Muscle of leg (tissue), 16 donors: ENCODE measurements at places on chromosomes 6 and 20. TPM values are rescaled to one million over a fixed set of nuclear protein-coding genes. Genes with fewer than 3 reads are reported as not detected.
A peak's percentile ranks its signal among the peaks of the same experiment; 100 is the strongest.

Gene RAE1
- total RNA-seq, result 19.9 TPM

Gene CRISP1
- not detected for total RNA-seq

Gene LGSN
- total RNA-seq, result not detected

Gene HSPA12B
- total RNA-seq, result 18.3 TPM

Gene TTI1
- total RNA-seq, result 14.1 TPM

- no peaks in the 10 kb centered on the region for H3K36me3 ChIP-seq
- H3K4me1 ChIP-seq, result no peaks in the 10 kb centered on the region
- H3K27me3 ChIP-seq, result peaks cover 3% of the 10 kb centered on the region
- H3K4me3 ChIP-seq, result no peak overlapping the region
- DNase-seq, result peak; percentile 87
Measured at GRCh38 chr6:159152782-159153181, 16.4 kb upstream of the FNDC1 start.

DNA sequence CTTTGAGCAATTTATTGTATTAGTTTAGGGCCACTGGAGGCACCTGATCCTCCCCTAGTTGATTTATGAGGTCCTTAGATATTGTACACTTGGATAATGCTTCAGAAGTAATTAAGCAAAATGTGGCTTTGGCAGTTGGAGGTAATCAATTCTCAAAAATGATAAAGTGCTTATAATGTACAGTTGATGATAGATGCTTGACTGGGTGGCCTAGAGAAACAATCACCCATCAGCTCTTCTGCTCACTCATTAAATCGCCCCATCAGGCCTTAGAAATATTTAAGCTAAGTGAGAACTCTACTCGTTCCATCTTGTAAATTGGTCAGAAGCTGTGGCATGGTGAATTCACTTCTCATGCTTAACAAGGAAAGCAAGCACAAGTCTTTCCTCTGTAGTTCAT lies 349.9 kb downstream of the SAMD5 start:
- no peaks in the 10 kb centered on the region for H3K27me3 ChIP-seq
- no peak overlapping the region for H3K27ac ChIP-seq
- no peak overlapping the region for H3K4me3 ChIP-seq
- peaks cover 5% of the 10 kb centered on the region for H3K4me1 ChIP-seq
- no peaks in the 10 kb centered on the region for H3K36me3 ChIP-seq
- no peak for DNase-seq

GRCh38 chr6:106070636-106071035 lies 15.5 kb upstream of the PRDM1 start:
- H3K27me3 ChIP-seq, result no peaks in the 10 kb centered on the region
- no peak overlapping the region for H3K27ac ChIP-seq
- H3K4me3 ChIP-seq, result no peak overlapping the region
- no peak for DNase-seq
- H3K36me3 ChIP-seq, result no peaks in the 10 kb centered on the region

GRCh38 chr20:35454881-35455609 lies at the start of gene CEP250:
CEP250 (plus strand) TSS chr20:35455598; CDS start chr20:35462368, 6,770 bp downstream.
- H3K36me3 ChIP-seq, result peaks cover 3% of the 10 kb centered on the region
- H3K27ac ChIP-seq, result peak within 1 kb of the TSS; percentile 99
- peaks cover 3% of the 10 kb centered on the region for H3K4me1 ChIP-seq
- peak; percentile 98 for DNase-seq
- H3K4me3 ChIP-seq, result peak within 1 kb of the TSS; percentile 94

GRCh38 chr6:33082702-33083101 lies 6.9 kb downstream of the HLA-DPB1 start:
- no peak overlapping the region for H3K27ac ChIP-seq
- H3K36me3 ChIP-seq, result peaks cover 2% of the 10 kb centered on the region
- peaks cover 29% of the 10 kb centered on the region for H3K27me3 ChIP-seq
- DNase-seq, result peak; percentile 28

- H3K27me3 ChIP-seq, result peaks cover 2% of the 10 kb centered on the region
- no peak overlapping the region for H3K4me3 ChIP-seq
- H3K27ac ChIP-seq, result no peak overlapping the region
- H3K4me1 ChIP-seq, result peaks cover 8% of the 10 kb centered on the region
Measured at GRCh38 chr20:47093320-47093966, 198.8 kb downstream of the EYA2 start.

DNA sequence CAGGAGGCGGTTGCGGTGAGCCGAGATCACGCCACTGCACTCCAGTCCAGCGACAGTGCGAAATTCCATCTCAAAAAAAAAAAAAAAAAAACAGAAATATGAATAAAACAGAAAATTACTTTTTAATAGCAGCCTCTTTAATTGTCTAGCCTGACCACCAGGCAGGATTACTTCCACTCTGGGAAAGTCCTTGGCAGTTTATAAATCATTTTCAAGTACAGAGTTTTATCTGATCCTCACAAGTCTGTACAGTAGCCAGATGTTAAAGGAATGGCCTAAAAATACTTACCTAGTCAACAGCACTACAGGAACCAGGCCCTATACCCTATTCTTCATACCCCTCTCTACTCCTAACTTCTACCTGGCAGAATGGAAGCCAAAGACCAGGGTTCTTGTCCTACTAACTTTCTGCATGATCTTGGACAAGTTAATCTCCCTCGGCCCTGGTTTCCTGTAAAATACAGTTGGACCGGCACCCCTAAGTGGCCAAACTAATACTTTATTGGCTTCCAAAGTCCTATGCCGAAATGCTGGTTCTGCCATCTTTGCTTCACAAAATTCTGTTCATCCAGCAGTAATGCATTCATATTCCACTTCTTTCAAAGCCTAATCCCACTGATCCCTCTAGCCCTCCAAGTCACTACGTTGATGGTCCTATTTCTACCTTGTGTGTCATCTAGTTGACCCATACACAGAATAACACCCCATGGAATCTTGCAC lies 1.9 kb downstream of the EIF2S2 start:
- DNase-seq, result no peak
- no peaks in the 10 kb centered on the region for H3K27me3 ChIP-seq
- H3K4me3 ChIP-seq, result no peak overlapping the region
- peaks cover 9% of the 10 kb centered on the region for H3K36me3 ChIP-seq
- H3K27ac ChIP-seq, result peak overlapping the region; percentile 97
- peaks cover 9% of the 10 kb centered on the region for H3K4me1 ChIP-seq

- H3K27me3 ChIP-seq, result no peaks in the 10 kb centered on the region
- no peaks in the 10 kb centered on the region for H3K4me1 ChIP-seq
- H3K36me3 ChIP-seq, result no peaks in the 10 kb centered on the region
- no peak overlapping the region for H3K27ac ChIP-seq
- H3K4me3 ChIP-seq, result no peak overlapping the region
Measured at GRCh38 chr6:85157311-85157710, 292.6 kb upstream of the NT5E start.

GRCh38 chr6:168014428-168014827 lies 17.0 kb downstream of the KIF25 start:
- H3K27ac ChIP-seq, result no peak overlapping the region
- no peaks in the 10 kb centered on the region for H3K36me3 ChIP-seq
- H3K4me3 ChIP-seq, result no peak overlapping the region
- DNase-seq, result peak; percentile 92

DNA sequence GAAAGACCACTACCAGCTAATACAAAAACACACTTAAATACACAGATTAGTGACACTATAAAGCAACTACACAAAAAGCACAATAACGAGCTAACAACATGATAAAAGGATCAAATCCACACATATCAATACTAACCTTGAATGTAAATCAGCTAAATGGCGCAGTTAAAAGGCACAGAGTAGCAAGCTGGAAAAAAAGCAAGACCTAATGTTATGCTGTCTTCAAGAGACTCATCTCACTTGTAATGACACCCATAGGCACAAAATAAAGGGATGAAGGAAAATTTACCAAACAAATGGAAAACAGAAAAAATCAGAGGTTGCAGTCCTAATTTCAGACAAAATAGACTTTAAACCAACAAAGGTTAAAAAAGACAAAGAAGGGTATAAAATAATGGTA lies 86.3 kb downstream of the NUS1 start:
- no peaks in the 10 kb centered on the region for H3K4me1 ChIP-seq
- no peak for DNase-seq
- H3K4me3 ChIP-seq, result no peak overlapping the region
- no peak overlapping the region for H3K27ac ChIP-seq
